Stimulated activated CD8-positive, alpha-beta memory T cell treated with anti-CD3 and anti-CD28 coated beads, Interleukin-15, amount 100 ng/mL, for 48 hours (primary cell): ENCODE measurements at places on chromosomes 7 and 10.

DNA sequence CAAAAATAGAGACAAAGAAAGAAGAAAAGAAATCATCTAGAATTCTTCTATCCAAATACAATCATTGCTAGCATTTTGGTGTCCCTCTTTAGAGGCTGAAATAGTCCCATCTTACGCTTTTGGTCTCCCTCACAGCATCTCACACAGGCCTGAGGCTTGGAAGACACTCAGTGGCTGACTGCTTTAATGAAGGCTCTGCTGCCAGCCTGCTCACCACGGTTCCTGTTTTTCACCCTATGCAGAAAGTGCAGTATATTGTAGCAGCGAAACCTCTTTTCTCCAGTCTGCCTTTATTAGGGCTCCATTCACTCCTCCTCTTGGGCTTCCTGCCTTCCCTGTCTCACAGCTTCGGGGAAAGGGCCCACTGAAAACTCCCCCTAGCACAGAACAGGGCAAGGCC, 102.2 kb downstream of the JCAD start:
- DNase-seq = no peak

- DNase-seq = no peak
These were observed 103.5 kb downstream of the RAB18 start for GRCh38 chr10:27607591-27607990.

DNA sequence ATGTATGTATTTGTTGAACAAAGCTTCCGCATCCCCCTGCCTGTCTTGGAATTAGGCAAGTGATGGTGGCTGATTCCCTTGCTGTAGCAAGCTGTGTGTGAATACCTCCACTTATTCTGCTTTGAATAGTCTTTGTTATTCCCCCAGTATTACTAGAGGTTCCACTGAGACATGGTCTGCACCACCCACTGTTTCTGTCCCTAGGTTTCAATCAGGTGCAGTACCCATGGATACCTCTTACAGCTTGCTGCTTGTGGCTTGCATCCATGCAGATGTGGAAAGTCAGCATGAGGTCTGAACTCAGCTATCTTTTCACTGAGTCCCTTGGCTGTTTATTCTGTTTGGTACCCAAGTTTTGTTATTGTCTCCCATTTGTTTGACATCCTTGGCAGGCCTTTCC, 447.4 kb downstream of the GRM8 start:
- DNase-seq = no peak

- DNase-seq = no peak
These were observed 2.1 kb upstream of the PPIA start for GRCh38 chr7:44794331-44794730.

DNA sequence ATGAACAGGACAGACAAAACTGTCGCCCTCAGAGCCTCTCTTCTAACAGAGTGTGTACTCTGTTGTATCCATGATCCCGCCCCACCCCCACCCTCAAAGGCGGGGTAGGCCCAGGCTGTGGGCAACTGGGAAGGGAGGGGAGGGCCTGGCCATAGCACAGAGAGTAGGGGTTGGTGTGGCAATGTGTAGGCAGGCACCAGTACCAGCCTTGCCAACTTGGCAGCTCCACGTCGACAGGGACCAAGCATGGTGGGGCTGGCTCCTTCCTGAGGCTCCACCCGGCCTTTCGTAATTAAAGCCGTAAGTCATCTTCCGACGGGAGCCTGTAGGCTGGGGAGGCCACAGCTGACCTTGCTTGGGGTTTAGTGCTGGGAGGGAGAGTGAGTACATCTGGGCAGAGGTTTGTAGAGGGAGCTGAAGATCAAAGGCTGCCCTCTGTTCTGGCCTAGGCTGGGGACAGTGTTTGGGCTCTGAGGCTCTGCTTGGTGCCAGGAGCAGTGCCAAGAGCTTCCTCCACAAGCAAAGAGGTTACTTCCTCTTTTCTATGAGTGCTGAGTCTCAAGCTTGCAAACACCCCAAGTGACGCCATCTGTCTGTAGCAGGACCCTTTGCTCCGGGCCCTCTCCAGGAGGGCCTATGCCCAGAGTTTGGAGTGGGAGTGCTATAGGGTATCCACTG, 121.6 kb downstream of the C10orf105 start:
- no peak for DNase-seq

- no peak for DNase-seq
These were observed 3.3 kb upstream of the NPTX2 start for GRCh38 chr7:98613601-98614425.

DNA sequence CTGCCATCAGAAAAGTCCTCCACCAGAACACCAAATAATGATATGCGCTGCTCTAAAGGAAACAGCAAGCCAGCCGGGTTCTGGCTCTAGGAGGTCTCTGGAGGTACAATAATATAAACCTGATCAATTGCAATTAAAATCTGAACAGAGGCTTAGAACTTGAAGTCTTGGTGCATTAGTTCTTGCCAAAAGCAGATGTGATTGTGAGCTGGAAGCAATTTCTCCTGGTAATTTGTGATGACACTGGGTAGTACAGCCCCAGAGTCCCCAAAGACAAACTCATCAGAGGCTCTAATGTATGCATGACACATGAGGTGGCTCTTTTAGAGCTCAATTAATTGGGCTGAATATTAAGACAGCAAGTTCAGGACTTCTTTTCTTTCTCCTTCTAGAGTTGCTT, 3.3 kb downstream of the ETV1 start:
- DNase-seq = no peak

GRCh38 chr7:6360841-6361240, 86.9 kb downstream of the DAGLB start:
- DNase-seq = no peak

DNA sequence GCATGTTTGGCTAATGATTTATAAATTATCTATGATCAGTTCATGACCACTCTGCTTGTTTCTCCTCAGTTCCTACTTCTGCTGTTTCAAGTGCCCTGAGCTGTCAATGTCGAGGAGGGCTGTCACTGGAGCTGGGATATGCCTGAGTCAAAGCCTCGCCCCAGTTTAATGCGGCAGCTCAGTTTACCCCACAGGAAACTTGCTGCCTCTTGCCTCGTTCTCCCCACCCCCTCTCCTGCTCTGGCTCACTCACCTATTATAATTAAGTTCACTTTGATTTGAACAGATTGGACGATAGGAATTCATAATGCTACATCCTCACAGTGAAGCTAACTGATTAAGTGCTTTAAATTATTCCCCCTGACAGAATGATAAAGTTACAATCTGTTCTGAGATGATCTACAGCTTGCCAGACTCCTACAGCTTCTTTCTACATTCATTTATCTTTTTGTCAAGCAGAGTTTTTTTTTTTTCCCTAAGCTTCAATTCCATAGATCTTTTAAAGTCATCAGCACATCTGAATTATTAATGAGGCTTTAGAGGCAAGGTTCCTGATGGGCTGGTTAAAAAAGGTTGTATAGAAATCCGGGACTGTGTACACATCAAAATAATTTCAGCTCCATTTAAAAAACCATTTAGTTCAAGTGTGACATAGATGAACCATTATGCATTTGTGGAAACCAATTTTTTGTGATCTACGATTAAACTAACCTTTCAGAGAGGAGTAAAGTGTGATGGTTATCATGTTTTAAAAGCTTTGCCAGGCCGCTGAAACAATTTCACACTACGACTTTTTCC, 758.3 kb downstream of the KCNMA1 start:
- no peak for DNase-seq

DNA sequence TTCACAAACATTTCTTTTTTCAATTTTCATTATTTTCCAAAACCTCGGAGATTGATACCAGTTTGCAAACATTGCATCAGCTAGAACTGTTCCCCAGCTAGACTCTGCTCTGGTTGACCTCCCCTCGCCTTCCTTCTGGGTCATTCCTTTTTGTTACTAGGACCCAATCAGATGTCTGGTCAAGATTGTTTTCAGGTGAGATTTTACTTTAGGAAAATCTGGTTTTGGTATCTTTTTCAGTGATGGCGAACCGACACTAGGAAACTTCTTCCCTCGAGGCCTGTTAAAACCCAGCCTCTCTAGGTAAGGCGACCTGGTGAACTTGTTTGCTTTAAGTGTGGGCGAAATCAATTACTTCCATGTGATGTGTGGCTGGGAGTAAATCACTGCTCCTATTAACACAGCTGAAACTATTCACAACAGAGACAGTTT, 8.4 kb downstream of the PROSER2 start:
- DNase-seq = no peak

DNA sequence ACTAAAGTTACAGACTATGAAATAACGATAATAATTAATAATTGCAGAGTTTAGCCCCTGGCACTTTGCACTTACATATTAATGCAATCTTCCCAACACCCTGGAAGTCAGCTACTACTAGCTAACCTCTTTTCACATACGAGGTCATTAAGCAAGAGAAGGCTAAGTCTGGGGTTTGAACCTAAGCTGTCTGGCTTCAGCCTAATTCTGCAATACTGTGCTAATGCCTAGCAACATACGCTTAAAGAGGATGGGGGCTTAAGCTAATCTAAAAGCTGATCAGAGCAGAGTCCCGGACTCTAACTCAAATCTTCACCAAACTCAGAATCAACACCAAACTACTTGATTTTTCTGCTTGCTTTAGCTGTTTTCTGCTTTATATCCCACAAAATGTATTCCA, 168.7 kb upstream of the GNAI1 start:
- no peak for DNase-seq

DNA sequence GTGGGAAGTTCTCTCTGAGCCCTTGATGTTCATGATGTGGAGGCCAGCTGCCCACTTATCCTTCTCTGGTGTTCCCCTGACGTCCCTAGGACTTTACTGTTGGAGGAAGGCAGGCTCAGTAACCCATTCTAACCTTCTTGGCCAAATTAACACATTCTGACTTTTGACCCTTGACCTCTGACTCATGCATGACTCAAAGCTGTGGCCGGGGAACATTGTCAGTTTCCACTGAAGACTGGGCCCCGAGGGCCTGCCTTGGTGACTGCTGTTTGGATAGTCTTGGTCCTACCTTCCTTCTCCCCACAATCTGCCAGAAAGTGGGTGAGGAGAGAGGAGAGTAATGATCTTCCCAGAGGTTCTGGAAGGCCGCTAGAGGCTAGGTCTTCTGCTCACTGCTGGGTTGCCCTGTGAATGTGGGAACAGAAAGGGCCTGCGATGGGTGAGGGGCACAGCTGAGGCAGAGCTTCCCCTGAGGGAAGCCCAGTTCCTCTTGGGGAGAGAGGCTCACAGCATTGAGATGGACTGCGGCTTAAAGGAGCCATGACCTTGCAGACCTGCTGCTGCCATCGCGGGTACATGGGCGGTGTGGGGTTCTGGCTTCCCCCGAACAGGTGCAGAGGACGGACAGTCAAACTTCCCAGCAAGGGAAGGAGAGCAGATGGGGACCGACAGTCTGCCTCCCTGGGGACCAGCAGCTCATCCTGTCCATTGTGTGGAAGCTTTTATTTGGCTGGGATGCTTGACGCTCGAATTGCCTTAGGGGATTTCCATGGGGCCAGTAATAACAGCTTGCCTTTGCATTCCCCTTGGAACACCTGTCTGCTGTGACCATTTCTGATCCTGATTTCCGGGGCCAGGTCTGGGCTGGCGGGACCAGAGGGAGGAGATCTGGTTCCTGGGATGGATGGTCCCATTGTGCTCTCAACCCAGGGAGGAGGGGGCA, 43.8 kb downstream of the ADAMTS14 start:
- peak; percentile 10 for DNase-seq

- DNase-seq = no peak
These were observed 63.7 kb downstream of the GRM8 start for GRCh38 chr7:127189074-127189473.

DNA sequence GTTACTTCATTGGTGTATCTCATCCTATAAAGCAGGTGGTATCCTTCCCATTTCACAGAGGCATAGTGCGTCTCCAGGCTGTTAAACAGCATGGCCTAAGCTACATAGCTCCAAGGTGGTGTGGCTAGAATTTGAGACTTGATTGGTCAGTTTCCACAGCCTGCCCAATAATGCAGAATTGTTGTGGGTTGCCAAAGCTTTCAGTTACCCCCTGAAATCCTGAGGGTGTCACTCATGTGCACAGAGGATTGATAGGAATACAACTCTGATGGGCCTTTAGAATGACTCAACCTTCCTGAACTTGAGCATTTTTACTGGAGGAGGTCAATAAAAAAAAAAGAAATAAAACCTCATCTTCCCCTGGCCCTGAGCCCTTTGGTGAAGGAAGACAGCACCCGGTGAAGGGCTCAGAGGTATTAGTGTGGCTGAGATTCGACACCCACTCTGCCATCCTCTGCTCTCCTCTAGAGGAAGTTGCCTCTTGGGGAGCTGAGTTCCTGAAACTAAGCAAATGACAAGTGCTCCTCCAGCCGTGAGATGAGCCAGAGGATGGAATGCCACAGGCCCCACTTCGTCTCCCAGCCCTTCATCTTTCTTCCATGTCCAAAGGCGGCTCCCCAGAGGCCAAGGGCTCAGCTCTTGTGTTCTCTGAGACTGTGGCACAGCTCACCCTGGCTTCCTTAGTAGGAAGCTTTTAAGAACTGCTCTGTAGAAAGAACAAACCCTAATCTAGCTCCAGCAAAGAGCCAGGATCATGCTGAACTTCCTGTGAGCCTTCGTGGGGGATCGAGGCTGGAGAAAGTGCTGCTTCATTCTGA, 1.0 kb downstream of the ACSL5 start:
- no peak for DNase-seq

DNA sequence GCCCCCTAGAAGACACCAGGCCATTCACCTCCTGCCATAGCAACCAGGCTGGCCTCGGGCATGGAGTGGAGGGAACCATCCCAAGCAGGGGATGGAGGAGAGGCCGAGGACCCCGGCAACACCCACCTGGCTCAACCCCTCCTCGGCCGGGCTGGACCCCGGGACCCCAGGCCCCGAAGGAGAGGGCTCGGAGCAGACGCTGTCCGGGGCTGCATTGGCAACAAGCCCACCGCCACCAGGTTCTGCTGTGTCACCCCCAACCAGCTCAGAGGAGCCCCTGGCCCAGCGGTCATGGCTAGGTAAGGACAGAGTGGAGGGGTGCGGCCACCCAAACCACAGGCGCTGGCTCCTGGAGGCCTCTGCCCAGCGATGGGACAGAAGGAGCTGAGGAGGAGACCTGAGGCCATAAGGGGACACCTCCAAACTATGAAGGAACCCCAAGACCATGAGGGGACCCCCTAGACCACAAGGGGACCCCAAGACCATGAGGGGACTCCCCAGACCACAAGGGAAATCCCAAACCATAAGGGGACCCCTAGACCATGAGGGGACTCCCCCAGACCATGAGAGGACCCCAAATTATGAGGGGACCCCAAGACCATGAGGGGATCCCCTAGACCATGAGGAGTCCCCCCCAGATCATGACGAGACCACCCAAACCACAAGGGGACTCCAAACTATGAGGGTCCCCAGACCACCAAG, 74.7 kb upstream of the PDGFA start:
- no peak for DNase-seq
